ENCODE measurements at places on chromosomes 7 and 10.

GRCh38 chr7:138837627-138838026 lies 39.6 kb upstream of the ATP6V0A4 start:
- peak; percentile 2 for DNase-seq

- no peak for DNase-seq
Observed at GRCh38 chr7:11120068-11120664, 146.5 kb downstream of the PHF14 start.

DNA sequence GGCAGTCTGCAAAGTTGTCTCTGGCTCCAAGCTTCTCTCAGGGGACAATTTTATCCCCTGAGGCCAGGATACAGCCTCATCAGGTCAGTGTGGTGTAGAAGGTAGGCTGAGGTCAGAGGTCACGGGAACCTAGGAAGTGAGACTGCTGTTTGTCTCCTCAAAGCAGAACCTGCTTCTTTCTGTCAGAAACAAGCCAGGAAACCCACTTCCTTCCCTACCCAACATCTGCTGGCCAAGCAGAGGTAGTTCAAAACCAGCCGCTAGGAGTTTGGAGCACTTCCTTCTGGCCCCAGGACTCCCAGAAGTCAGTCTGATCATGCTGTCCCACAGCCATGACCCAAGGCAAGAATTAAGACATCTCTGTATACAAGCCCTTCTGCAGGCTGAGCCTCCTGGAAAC lies 12.2 kb downstream of the CLRN3 start:
- DNase-seq, result no peak

- DNase-seq, result no peak
Observed at GRCh38 chr10:110679486-110680272, 35.5 kb downstream of the RBM20 start.

- DNase-seq, result no peak
Observed at GRCh38 chr7:156735851-156736250, 95.3 kb downstream of the RNF32 start.
